Ovary (tissue), 10 donors: ENCODE measurements at places on chromosomes 3 and 15. TPM values are rescaled to one million over a fixed set of nuclear protein-coding genes. Genes with fewer than 3 reads are reported as not detected.

- DNase-seq, result no peak
These were observed 50.3 kb downstream of the FILIP1L start for GRCh38 chr3:100063929-100064461.

The EAF2 gene
- 2.6 TPM for polyA plus RNA-seq

- DNase-seq, result no peak
These were observed 8.7 kb downstream of the PXK start for GRCh38 chr3:58341376-58341775.

- peak; percentile 26 for DNase-seq
These were observed 655 bp downstream of the CYFIP1 start for GRCh38 chr15:22979238-22980188.

The CCDC66 gene
- 13.0 TPM for polyA plus RNA-seq

- no peak for DNase-seq
These were observed 27.7 kb downstream of the SACM1L start for GRCh38 chr3:45716790-45717336.

- no peak for DNase-seq
These were observed 19.1 kb downstream of the KLHL6 start for GRCh38 chr3:183536238-183536880.
